ENCODE measurements at places on chromosomes 3 and 15.

DNA sequence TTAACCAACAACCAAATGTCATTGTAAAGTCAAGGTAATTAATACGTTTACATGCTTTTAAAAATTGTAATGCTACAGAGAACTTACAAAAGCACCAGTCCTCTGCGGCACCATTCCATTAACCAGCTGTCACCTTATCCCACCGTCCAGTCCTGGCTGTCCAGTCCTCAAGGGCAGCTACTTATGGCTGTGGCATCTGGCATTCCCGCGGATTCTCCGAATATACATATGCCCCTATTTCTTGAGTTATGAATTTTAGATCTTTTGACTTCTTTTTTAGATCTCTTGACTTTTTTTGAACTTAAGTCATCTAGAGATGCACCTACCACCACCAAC, 382 bp upstream of the POMGNT2 start:
- DNase-seq = peak; percentile 25

GRCh38 chr3:159502986-159503385, 485.6 kb upstream of the IL12A start:
- DNase-seq = no peak

GRCh38 chr3:69472093-69472492, 86.2 kb upstream of the FRMD4B start:
- no peak for DNase-seq

DNA sequence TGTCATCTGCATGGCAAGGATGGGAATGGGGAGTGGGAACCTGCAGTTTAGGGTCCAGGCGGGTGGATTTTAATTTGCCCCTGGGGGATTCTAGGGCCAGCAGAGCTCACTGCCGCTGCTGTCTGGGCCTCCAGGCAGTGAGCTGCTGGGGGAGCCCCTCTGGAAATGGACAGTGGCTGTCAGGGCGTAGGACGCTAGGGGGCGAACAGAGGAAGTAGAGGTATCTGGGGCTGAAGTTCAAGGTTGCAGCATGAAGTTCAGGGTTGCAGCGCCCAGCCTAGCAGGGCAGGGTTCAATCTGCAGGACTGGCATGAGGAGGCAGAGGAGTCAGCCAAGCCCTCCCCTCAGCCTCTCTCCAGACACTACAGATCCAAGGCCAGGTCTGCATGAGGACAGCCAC, 49.5 kb downstream of the APBA2 start:
- DNase-seq = no peak

DNA sequence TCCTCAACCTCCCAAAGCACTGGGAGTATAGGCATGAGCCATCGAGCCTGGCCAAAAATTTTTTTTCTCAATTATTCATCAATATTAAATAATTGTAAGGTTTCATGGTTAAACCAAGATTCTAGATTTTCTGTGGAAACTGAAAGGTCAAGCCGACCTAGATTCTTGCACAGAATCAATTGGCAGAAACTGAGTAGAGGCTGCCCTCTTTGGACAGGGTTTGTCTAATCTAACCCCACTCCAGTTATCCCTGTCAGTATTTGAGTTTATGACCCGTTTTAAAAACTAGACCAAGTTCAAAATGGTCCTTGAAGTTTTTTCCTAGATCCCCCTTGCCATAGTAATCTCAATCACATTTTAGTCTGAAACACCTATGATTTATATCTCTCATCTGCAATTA, 8.6 kb upstream of the ADAM10 start:
- DNase-seq = peak; percentile 35

DNA sequence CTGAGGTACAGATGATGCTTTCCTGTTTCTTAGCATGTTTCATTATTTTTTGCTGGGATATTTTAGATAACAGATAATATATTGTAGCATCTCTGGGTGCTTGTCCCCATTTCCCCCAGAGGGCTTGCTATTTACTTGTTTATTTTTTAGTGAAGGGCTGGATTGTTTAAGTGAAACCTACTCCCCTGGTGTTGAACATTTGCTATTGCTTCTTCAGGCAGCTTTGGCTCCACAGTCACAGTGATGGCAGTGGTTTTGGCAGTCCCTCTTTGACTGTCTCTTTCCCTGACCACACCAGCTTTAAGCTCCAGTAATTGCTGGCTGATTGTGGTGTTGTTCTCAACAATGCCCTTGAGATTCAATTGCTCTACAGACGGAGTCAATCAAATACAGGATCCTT, 128.9 kb downstream of the KLF13 start:
- DNase-seq = no peak

- no peak for DNase-seq
These were observed 202.0 kb upstream of the CFAP20DC start for GRCh38 chr3:59251869-59252268.

- no peak for DNase-seq
These were observed 159.5 kb downstream of the RPLP1 start for GRCh38 chr15:69612112-69612511.

DNA sequence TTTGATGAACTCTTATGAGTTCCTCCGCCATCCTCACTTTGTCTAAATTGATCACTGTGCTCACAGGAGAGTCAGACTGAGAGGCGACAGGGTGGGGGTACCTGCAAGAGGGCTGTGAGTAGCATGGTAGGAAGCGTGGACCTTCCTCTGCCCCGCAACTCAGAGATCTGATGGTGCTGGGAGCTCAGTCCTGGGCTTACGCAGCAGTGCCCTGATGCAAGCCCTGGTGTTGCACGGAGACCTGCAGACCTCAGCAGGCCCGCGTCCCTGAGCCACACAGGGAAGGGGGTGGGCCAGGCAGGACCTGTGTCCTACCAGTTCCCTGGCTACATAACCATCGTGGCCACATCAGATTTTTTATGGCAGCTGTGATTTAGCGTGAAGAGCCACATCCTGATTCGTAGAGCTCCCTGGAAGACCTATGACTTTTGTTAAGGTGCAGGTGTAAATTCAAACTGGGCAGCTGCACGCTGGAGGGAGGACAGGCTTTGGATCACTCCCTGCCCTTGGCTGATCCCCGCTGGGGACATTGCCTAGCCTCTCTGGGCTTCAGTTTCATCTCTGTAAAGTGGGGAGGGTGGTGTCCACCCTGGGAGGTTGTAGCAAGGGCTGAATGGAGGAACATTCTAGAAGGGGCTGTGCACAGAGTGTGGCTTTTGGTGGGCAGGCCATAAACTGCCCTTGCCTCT, 176.1 kb downstream of the KLF13 start:
- no peak for DNase-seq

DNA sequence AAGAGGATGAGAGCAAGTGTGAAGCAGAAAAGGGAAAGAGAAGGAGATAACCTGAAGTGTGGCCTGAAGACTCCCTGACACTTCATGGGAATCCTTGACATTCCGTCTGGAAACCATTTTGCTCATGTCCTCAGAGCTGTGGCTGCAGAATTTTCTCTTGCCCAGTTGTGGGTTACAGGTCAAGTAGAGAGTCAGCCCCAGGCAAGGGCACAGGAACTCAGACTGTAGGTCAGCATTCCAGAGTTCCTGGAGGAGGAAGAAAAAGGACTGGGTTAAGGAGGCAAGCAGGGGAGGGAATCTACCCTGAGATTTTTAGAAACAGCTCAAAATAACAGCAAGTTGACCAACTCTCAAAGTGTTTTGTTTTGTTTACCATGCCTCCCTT, 4.1 kb upstream of the THSD4 start:
- DNase-seq = no peak

DNA sequence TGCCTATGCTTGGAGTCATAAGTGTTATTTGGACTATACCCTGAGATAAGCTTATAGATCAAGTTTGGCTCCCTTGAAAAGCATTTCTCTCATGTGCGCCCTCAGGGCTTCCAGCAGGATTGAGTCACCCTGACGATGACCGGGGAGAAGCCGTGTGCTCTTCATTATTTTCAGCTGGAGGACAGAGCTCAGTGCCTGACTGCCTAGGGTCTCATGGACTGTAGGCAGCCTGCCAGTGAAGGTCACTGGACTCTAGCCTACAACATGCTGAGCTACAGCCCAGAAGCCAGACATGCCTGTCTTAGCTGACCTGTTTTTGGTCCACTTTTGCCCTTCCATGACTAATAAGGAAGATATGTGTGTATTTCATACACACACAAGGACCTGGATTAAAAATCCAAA, 31.6 kb upstream of the NUDT16 start:
- DNase-seq = peak; percentile 14

DNA sequence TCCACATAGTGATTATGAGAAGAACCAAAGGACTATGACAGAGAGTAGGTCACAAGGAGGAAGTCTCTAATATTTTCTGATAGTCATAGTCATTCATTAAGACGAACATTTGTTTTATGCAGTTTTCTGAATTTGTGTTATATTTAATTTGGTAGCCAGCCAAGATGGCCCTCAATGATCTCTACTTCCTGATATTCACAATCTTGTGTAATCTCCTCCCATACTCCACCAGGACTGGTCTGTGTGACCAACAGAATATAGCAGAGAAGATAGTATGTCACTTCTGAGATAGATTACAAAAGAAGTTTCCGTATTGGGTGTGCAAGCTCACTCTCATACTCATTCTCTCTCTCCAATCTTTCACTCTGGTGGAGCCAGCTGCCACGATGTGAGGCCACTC, 30.8 kb downstream of the HLTF start:
- DNase-seq = no peak

- no peak for DNase-seq
These were observed 27.8 kb upstream of the IGDCC4 start for GRCh38 chr15:65450556-65450955.
